DMS53 (cell line): ENCODE measurements at places on chromosomes 3 and 15.

DNA sequence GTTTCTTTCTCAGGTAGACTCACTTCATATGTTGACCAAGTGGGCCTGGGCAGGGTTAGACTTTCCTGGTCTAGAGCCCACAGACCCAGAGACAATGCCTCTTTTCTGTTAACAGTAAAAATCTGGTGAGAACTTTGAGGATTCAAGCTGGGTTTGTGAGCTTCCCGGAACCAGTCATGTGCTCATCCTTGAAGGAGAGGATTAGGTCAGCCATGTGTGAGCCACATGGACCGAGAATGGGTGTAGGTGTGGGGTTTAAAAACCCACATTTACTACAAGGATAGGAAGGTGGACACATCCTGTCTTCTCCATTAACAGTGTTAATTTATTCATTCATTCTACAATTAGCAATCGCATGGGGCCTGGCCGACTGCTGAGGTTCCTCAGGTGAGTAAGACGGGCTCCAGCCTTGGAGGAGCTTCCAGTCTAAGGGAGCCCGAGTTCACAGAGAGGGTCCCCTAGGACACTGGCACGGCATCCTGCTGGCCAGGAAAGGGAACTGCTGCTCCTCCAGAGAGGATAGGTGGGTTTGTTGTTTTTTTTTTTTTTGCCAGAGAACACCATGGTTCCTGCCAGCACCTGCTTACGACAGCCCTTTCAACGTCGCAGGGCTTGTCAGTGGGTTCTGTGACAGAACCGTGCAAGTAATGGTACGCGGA, 69.0 kb downstream of the SQOR start:
- DNase-seq = peak; percentile 4

DNA sequence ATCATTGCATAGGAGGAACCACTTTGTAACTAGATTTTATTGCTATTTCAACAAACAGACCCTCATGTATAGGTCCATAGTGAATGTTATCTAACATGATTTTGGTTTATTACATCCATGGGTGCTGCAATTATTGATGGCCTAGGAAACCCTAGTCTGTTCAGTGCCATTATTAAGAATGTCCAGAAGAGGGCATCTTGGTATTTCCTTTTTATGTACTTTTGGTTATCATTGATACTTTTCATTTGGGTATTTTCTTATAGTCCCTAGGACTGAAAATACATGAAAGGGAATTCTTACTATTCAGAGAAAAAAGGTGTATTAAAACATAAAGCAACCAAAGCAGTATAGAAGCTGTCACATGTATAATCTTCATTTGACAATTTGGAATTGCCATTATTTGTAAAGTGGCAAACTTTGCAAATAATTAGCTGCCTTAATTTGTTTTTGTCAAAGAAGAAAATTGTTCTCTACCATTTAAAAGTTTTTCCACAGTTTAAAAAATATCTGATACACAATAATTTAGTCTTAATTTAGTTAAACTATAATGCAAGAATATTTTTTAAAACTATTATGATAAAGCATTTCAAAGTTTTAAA, 48.7 kb downstream of the CNOT10 start:
- peak; percentile 31 for DNase-seq

GRCh38 chr15:62456011-62456920, 291.2 kb upstream of the C2CD4B start:
- no peak for DNase-seq

DNA sequence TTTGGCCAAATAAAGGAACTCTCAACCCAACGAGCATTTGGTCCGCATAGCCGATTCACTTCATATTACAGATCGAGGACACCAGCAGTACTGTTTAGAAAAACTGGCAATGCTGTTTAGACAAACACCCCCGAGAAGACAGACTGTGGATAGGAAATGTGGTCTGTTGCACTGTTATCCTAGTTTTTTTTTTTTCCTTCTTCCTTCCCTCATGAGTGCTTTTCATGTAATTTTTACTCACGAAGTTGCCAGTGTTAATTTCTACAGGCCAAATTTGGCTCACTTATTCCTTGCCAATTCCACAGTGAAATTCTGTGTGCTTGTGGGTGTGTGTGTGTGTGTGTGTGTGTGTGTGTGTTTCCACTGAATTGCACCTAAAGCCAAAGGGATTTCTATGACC, 165.7 kb downstream of the FOXP1 start:
- DNase-seq = no peak

DNA sequence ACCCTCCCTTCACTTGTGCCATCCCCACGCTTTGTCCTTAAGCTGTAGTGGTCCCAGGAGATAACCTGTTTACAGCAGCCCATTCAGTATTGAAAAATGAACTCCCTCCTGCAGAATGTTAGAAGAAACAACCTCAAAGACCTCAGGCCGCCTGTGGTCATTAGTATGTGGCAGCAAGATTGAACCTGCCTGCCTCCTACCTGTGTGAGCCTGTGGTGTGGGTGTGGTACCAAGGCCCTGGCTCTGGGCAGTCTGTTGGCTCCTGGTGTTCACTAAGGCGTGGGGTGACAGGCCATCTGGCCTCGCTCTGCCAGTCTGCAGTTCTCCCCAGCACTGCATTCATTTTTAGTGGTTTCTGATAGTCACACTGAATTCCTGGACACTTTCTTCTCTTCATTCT, 21.0 kb downstream of the LSM3 start:
- DNase-seq = no peak

DNA sequence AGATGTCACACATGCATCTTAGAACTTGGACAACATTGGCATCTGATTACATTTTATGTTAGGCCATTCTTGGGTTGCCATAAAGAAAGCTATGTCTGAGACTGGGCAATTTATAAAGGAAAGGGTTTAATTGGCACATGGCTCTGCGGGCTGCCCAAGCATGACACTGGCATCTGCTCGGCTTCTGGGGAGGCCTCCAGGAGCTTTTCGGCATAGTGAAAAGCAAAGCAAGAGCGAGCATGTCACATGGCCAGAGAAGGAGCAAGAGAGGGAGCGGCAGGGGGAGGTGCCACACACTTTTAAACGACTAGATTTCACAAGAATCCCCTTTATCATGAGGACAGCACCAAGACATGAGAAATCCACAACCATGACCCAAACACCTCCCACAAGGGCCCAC, 11.3 kb downstream of the RYR3 start:
- DNase-seq = no peak

GRCh38 chr3:64892671-64893309, 205.0 kb upstream of the ADAMTS9 start:
- no peak for DNase-seq

DNA sequence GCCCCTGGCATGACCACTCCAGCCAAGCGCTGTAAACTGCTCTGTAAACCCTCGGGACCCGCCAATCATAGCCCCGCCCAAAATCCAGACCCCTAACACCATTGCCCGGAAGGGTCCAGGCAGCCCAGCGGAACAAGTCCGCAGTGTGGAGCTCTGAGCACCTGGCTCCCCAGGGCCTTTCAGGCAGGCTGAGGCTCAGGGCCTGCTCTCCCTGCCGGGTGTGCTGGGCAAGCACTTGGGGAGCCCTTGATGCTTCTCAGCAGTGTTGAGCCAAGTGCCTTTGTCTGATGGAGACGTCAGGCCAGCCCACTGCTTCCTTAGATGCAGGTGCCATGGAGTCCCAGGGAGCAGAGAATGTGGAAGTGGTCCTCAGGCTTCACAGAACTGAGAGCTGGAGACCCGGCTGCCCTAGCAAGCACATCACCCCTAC, 106.2 kb downstream of the TLE3 start:
- no peak for DNase-seq

- no peak for DNase-seq
These were observed 4.0 kb upstream of the SEMA3F start for GRCh38 chr3:50150863-50151686.

DNA sequence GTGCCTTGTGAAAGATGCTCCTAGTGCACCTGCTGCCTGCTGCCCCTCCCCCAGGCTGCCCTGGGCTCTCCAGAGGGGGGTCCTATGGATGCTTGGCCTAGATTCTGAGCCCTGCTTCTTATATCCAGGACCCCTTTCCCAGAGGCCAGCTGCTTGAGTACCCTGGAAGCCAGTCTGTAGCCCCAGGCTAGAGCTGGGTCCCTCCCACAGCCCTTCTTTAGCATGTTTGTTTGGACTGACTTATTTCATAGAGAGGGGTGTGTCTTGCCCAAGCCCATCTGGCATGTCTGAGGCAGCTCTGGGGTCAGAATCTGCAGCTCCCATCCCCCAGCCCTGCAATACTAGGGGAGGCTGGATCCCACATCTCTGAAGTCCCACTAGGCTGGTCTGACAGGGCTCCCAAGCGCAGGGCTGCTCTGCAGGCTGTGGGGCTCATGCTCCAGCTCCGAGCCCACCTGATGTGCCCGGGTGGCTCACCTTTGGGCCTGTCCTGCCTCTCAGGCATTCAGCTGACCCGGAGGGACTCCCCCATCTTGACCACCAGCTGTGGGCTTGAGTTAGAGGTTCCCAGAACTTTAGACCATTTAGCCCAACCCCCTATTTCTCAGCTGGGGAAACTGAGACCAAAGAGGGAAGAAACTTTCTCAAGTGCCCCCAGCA, 3.1 kb downstream of the CHRNB4 start:
- no peak for DNase-seq
